Pons (tissue), 1 donor: ENCODE measurements at places on chromosomes 6 and 20.
A peak's percentile ranks its signal among the peaks of the same experiment; 100 is the strongest.

- DNase-seq, result no peak
Measured at GRCh38 chr6:107730683-107731314, 93.3 kb downstream of the SCML4 start.

DNA sequence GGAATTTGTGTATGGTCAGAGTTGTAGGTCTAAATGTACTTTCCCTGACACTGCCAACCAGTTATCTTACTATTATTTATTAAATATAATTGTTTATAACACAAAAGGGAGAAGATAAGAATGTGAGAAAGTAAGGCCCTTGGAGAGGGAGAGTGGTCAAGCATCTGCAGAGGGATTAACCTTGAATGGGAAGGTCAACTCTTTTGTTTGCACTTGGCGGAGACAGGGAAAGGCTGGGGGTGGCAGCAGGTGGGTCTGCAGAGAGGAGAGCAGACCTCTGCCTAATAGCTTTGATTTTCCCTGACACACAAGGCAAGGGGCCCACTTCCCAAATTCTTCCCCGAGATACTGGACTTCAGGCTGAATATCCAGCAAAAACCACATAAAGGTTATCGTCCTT is 4.2 kb downstream of the LRP11 start:
- DNase-seq, result no peak

DNA sequence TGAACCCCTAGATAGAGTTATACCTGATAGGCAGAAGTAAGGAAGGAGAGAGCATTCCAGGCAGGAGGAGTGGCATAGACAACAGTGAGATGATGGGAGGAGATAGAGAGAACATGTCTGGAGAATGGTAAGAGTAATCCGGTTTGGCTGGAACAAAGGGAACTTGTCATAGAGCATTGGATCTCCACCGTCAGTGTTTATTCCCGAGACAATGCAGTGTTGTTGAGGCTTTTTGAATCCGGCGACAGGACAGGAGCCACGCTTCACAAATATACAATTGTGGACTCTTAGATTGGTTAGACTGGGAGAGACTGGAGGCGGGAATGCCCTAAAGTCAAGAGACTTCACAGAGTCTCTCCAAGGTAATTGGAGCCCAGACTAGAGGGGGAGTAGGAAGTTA is 119.8 kb downstream of the ANKS1A start:
- DNase-seq, result peak; percentile 99

DNA sequence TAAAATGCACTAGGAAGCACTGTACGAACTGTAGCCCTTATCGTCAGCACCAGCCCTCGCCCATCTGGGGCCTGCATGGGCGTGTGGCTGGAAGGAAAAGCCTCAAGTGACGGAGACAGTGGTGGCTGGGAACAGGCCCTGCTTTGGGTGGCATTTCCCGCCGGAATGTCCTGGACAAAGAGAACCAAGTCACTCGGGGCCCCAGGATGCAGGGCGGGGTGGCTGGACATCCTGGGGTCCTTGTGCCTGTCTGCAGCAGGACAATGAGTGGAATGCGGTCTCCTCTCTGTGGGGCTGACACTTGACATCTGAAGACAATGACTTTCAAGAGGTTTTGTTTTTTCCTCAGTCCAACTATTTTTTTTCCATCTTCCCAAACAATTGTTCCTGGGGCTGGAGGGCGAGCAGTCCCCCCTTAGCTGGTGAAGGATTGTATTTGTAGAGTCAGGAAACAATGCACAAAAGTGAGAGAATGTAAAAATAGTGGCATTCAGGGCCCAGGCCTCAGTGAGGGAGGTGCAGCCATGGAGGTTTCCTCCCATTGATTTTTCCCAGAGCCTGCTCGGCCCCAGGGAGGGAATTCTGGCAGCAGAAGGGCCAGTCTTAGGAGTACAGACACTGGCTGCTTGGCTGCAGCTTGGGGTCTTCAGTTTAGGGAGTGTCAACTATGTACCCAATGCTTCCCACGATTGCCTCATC is 64.4 kb downstream of the PREX1 start:
- DNase-seq, result no peak

- DNase-seq, result no peak
Measured at GRCh38 chr6:28988536-28989311, 16.4 kb downstream of the ZNF311 start.

DNA sequence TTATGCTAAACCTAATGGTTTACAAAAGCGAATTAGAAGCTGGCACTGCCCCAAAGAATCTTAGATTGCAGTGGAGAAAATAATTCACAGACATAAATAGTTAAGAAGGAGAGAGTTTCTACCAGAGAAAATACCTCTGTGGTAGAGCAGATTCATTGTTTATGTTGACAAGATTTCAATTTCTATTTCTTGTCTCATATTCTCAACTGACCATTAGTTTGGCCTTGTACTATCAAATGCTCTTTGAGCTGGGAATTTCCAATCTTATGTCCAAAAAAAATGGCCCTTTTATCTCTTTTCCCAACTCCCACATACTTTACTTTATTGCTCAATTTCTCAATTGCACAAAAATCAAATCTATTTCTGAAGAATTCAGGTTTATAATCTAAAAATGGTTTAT is 804.1 kb upstream of the CITED2 start:
- DNase-seq, result no peak

DNA sequence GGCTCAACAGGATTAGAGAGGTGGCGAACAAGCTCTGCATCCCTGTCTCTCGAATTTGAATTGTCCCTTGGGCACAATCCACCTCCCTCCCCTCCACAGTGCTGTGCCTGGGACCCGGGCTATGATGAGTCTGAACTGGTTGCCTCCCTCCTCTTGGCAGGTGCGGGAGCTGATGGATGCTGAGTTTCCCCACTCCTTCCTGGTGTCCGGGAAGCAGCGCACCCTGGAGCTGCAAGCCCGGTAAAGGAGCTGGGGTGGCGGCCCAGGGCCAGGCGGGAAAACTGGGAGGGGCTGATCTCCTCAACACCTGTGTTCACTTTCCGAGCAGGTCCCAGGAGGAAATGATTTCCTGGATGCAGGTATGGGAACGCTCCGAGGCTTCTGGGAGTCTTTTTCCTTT is 14.9 kb downstream of the FGD2 start:
- no peak for DNase-seq

DNA sequence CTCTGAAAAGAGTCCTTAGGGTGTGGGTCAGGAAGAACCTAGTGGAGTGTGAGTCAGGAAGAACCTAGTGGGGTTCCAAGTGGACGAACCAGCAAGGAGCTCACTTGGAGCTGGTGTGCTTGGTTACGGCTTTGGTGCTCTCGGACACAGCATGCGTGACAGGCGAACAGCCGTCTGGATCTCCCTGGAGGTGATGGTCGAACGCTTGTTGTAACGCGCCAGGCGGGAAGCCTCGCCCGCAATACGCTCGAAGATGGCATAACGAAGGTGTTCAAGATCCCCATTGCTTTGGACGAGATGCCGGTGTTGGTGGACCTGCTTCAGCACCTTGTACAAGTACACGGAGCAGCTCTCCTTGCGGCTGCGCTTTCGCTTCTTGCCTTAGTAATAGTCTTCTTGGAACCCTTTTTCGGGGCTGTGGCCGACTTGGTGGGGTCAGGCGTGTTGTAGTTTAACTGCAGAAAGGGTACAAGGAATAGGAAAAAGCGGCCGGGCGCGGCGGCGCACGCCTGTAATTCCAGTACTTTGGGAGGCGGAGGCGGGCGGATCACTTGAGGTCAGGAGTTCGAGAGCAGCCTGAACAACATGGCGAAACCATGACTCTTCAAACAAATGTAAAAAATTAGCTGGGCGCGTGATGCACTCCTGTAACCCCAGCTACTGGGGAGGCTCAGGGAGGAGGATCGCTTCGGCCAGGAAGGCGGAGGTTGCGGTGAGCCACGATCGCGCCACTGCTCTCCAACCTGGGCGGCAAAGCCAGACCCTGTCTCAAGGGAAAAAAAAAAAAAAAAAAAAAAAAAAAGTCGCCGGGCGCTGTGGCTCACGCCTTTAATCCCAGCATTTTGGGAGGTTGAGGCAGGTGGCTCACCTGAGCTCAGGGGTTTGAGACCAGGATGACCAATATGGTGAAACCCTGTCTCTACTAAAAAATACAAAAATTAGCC is 48.0 kb downstream of the OR2B2 start:
- DNase-seq, result no peak

DNA sequence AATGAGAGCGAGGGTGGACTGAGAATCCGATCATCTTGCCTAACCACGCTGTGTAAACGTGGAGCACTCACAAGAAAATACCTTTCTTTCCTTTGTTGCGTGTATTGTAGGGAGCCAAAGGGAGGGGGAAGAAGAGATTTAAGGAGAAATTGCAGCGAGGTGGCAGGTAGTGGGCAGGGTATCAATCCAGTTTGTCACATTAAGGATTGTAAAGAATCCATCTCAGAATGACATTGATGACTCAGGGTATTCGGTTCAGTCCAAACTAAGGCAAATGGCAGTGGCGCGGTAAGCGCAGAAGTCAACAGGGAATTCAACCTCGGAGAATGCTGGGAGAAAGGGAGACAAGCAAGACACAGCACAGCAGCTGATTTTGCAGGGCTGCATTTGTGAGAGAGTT is 146.2 kb downstream of the ID4 start:
- no peak for DNase-seq

DNA sequence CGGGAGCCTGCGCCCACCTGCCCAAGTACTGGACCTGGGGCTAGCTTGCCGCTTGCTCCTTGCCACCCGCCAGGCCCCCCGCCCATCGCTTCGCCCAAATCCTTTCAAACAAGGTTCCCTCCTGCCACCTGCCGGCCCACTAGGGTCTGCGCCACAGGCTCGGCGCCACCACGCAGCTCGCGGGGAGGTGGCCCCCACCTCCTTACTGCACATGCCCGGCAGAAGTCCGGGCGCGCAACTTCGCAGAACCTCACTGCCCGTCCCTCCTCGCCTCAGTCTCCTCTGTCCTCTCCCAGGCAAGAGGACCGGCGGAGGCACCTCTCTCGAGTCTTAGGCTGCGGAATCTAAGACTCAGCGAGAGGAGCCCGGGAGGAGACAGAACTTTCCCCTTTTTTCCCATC is 11.2 kb downstream of the GNAS-AS1 start:
- no peak for DNase-seq

GRCh38 chr6:62652692-62653328 is 366.8 kb upstream of the KHDRBS2 start:
- no peak for DNase-seq

GRCh38 chr6:42417641-42418112 is 34.0 kb downstream of the TRERF1 start:
- no peak for DNase-seq

DNA sequence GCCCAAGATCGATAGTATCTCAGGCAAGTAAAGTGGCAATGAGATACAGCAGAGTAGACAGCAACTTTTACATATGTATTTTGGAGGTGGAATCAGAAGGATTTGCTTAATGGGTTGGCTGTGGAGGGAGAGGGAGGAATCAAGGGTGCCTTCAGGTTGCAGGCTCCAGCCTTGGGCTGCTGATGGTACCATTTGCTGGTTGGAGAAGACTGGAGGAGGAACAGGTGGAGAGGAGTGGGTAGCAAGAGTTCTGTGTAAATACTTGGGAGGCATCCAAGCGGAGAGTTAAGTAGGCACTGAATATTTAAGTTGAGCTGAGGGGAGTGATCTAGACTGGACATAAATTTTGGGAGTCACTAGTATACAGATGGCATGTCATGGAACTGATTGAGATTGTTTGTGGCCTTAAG is 5.2 kb downstream of the BICRAL start:
- DNase-seq, result no peak

- no peak for DNase-seq
Measured at GRCh38 chr6:43996618-43997344, 130.5 kb downstream of the MRPL14 start.

DNA sequence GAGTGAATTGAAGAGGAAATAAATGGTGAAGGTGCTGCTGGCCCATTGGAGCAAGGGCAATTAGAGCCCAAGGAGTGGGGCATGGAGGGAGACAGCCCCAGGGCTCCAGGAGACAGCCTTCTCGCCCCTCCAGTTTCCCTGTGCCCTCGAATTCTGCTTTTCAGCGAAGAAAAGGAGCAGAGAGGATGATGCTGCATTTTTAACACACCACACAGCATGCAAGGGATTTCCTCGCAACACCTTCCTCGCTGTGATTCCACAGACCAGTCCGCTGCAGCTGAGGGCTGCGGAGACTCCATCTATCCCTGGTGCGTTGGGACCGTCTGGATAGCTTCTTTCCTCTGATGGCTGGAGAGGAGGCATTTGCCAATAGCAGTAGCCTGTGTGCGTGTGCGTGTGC is 41.7 kb downstream of the PTCHD4 start:
- no peak for DNase-seq

GRCh38 chr6:127164036-127164435 is 45.6 kb downstream of the RSPO3 start:
- no peak for DNase-seq

- no peak for DNase-seq
Measured at GRCh38 chr6:158567152-158567551, 7.3 kb downstream of the TMEM181 start.

DNA sequence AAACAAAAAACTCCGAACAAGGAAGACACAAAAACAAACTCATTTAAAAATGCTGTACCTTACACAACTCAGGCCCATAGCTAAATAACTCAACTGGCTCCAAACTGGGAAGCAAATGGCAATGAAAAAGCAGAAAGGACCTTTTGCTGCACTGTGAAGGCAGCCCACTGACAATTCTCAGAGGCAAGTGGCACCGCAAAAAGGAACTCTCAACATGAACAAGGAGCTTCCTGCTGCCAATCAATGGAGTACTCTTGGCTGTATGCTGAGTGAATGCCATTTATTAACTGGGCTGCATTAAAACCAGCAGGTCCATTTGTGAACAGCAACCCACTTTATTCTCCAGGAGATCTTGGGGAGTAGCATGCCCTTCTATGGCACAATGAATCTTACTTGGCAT is 209.9 kb downstream of the PTPRK start:
- DNase-seq, result no peak

- DNase-seq, result no peak
Measured at GRCh38 chr6:34316431-34317171, 67.8 kb upstream of the SMIM29 start.

GRCh38 chr6:39797751-39798150 is 5.6 kb downstream of the DAAM2 start:
- DNase-seq, result no peak

GRCh38 chr20:58233881-58234528 is 5.6 kb upstream of the ANKRD60 start:
- no peak for DNase-seq

DNA sequence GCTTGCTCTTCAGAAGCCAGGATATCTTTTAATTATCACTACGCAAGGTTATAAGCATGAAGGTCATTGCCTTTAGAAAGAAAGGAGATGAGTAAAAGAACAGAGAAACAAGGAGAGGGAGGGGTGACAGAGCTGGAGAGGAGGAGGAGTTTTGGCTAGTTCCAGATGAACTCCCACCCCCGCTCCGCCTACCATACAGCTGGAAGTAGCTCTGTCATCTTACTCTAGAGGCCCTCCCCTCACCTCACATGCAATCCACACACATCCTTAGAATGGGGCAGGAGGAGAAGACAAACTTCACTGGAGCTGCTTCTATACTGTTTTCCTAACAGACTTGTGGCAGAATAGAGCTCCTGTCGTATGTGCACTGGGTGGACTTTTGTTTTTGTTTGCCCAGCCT is 144.7 kb downstream of the SCML4 start:
- no peak for DNase-seq

- DNase-seq, result no peak
Measured at GRCh38 chr6:149560736-149561135, 5.4 kb upstream of the GINM1 start.
